ENCODE measurements at places on chromosomes 2 and 18.

- no peak for DNase-seq
Observed at GRCh38 chr18:74197705-74198341, 49.5 kb downstream of the TIMM21 start.

DNA sequence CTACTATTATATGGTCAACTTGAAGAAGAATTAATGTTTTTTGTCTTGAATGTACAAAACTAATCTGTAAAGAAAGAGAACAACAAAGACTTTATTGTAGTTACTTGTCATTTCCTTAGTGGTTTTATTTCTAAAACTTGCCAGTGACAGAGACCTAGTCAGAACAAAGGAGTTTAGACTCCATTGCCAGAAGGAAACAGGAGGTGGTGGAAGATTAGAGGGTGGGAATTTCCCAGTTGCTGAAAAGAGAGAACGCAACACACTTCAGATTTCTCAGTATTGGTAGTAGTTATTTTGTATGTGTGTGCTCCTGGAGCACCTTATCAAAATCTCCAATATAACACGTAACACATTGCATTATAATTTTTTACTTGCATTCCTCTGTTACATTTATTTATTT, 81.4 kb downstream of the CDCA7 start:
- DNase-seq: no peak

GRCh38 chr2:180699657-180700361, 280.6 kb upstream of the UBE2E3 start:
- DNase-seq: peak; percentile 47

GRCh38 chr2:190432567-190433231, 24.5 kb downstream of the MFSD6 start:
- no peak for DNase-seq

GRCh38 chr2:229486673-229487072, 215.6 kb upstream of the PID1 start:
- DNase-seq: no peak

- DNase-seq: peak; percentile 18
Observed at GRCh38 chr18:2651981-2652380, 3.5 kb upstream of the SMCHD1 start.

DNA sequence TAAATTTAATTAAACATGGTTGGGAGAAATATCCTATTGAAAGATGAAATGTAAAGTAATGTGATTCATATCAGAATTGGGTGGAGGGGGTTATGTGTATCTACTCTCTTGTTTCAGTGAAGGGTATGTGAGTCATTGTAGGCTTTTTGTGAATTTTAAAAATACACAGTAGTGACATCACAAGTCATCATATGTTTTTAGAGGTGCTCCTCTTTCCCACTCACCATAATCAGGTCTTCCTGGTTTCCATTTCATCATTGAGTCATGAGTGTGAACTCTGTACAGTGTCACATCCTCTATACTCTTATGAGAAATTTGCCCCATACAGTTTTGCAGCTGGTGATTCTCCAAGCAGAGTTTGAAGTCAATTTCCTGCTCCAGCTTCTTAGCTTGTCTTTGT, 18.8 kb downstream of the FSIP2 start:
- peak; percentile 35 for DNase-seq

DNA sequence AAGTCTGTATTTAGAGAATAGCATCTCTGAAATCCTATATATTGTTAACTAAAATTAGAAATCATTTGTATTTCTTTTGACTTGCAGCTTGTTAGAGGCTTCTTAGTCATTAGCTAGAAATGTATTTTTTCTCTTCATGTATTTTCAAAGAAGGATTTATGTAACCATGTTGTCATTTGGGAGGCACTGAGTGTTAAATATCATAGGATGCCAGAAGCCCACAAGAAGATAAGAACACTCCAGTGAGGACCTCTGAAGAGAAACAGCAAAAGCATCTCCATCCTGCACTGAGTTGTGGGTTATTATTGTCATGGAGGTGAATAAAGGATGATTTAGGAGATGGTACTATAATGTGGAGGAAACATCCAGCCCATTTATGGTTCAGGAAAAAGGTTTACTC, 93.5 kb downstream of the UBE2E3 start:
- DNase-seq: no peak

DNA sequence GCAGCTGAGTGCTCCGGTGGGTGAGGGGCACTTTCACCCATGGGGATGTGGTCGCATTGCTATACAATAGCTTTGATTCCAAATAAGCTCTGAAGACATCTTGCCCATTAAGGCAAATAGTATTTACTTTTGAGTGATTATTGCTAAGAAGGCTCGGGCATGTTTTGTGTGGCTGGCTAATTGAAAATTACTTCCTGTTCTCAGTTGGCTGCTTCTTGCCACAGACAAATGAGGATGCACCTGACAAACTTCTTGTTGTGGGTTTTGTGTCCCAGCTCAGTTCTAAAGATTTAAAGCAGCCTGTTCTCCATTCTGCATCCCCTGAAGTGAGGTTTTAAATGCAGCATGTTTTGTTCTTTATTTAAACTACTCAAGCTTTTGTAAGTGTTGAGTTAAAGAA, 88.3 kb downstream of the KCNS3 start:
- DNase-seq: no peak

- peak; percentile 39 for DNase-seq
Observed at GRCh38 chr18:74489676-74490075, 6.5 kb upstream of the CNDP2 start.

DNA sequence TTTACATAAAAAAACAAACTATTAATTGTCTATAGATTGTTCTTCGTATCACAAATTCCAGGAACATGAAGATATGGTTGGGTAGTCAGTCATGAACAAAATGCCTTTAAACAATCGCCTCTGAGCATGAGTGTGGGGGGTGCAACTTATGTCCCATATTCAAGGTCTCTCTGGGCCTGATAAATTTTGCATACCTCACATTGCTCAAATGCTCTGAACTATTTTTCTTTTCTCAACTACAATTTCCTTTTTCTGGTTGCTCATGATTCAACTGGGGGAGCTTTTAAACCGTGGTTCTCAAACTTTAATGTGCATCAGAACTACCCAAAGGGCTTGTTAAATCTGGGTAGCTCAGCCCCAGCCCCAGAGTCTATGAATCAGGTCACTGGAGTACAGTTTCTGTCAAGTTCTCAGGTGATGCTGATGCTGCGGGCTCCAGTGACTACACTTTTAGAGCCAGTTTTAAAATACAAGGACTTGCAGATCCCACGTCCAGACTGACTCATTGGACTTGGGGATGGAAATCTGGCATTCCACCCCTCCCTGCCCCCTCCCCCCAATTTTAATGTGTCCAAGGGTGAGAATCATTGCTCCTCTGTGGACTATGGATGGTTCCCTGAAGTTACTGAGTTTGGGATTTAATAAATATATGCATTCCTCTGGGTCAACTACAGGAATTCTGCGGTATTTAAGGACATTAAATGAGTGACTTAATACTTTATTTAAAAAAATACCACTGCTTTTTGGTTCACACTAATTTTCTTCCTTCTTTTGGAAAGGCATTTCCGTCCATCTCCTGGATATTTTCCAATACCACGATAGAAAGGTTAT, 1.5 kb upstream of the GPD2 start:
- peak; percentile 19 for DNase-seq

GRCh38 chr2:235194836-235195235, 243.0 kb downstream of the SH3BP4 start:
- no peak for DNase-seq

GRCh38 chr2:158969715-158970240, 1.3 kb downstream of the TANC1 start:
- peak; percentile 41 for DNase-seq
